ENCODE measurements at places on chromosomes 1 and 21. TPM values are rescaled to one million over a fixed set of nuclear protein-coding genes. Genes with fewer than 3 reads are reported as not detected.

DNA sequence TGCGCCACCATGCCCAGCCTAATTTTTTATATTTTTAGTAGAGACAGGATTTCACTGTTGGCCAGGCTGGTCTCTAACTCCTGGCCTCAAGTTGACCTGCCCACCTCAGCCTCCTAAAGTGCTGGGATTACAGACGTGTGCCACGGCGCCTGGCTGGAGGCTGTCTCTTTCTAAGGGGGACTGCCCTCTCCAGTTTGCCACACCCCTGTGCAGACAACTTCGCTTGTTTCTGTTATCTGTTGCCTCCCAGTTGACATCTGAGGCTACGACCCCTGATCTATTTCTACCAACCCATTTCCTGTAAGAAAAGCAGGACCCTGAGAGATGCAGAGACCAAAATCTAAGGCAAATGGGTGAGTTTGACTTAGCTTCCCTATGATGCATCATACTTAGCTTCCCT is 24.0 kb upstream of the VASH2 start:
- DNase-seq = no peak

GRCh38 chr1:19512545-19512944 is 27.2 kb upstream of the CAPZB start:
- DNase-seq = no peak

- no peak for DNase-seq
These were observed 11.2 kb downstream of the FNBP1L start for GRCh38 chr1:93459126-93459525.

- no peak for DNase-seq
These were observed 14.7 kb downstream of the INTS3 start for GRCh38 chr1:153742411-153743142.

GRCh38 chr1:8090241-8090702 is 64.2 kb upstream of the ERRFI1 start:
- DNase-seq = no peak

GRCh38 chr1:246355411-246356230 is 151.5 kb downstream of the SMYD3 start:
- DNase-seq = no peak

DNA sequence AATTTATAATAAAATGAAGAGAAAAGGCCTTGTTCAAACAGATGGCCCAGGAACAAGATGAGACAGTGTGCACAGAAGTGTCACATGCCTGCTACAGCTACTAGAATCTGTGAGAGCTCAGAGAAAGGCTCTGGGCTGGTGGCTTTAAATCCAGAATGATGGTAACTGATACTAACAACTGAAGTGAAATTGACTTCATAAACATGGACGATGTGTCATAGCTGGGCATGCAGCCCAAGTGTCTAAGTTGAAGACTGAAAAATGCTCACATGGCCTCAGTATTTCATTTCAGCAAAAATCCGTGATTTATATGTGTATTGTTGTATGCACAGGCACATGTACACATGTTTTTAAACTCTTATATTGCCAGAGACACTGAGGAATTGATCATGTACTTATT is 208.3 kb upstream of the RUNX1 start:
- DNase-seq = peak; percentile 37

- DNase-seq = no peak
These were observed 53.4 kb upstream of the PRKACB start for GRCh38 chr1:84090447-84091245.

DNA sequence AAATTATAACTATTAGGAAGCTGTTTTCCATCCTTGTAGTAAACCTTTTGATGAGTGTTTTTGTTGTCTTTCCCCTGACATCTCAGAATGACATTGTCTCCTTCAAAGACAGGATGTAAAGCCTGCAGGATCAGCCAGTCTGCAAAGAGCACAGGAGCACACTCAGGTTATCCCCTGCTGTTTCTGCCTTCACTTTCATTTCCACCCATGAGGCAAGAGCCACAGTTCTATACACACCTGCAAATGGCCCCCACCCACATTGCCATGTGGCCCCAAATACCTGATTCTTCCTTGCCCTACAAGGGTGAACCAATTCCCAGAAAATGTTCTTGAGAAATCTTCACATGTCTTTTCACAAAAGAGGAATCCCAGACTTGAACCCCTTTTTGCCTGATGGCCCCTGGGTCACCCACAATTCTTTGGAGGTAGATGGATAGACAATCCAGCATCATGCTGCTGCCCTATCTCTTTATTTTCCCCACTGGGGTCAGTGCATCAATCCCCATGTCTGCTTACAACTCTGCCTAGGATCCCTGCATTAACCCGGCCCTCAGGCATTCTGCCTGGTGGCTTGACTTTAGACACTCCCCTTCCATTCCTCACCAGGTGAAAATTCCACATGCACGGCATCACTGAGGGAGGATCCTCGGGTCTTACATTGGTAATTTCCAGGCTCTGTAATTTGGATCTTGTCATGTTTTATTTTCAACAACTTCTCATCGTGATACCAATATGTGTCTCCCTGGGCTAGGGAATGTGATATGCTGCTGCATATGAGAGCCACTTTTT is 2.6 kb downstream of the FCRL3 start:
- no peak for DNase-seq

DNA sequence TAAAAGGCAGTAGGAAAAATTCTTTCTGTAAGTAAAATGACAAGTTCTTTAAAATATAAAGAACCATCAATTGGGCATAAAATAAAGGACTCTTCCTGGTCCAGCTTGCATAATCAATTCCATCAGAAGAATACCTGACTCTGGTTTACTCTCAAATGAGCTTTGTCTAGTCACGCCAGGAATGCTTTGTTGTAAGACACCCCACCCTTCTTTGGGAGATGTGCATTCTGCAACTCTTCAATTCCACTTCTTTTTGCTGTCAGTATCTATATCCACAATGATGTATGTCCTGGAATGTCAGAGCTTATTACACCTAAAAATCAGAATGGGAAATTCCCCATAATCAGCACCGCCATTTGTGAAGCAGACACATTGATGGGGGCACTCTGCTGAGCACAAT is 76.1 kb downstream of the PTPN14 start:
- no peak for DNase-seq

DNA sequence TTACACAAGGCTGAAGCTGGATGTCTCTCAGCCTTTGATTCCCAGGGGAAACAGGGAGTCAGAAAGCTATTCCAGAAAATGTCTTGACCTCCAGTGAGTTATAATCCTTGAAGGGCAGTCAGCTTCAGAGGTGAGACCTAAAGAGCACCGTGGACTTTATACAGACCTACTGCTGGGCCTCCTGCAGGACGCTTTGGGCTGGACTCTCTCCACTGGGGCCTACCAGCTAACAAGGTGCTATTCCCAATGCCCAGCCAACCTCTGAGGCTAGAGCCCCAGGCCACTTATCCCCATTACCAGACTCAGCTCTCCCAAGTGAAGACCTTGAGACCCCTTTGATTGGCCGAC is 6.6 kb downstream of the SETD4 start:
- no peak for DNase-seq

GRCh38 chr1:54247863-54248515 is 48.0 kb downstream of the MRPL37 start:
- no peak for DNase-seq

GRCh38 chr1:220217383-220217988 is 54.8 kb downstream of the RAB3GAP2 start:
- peak; percentile 28 for DNase-seq

The KCNK2 gene
- 14.7 TPM for total RNA-seq

The DCDC2B gene
- not detected for total RNA-seq

The CEP170 gene
- total RNA-seq = 85.0 TPM

The GJA8 gene
- total RNA-seq = not detected

The AK2 gene
- 212 TPM for total RNA-seq

The APOBEC4 gene
- not detected for total RNA-seq

The TSSK3 gene
- 0.57 TPM for total RNA-seq

The ABCA4 gene
- not detected for total RNA-seq

The COPA gene
- 163 TPM for total RNA-seq

The TMEM35B gene
- 22.4 TPM for total RNA-seq
